Stimulated activated CD8-positive, alpha-beta memory T cell treated with anti-CD3 and anti-CD28 coated beads, Interleukin-4, amount 100 ng/mL, for 24 hours (primary cell): ENCODE measurements at places on chromosomes 1 and 21.

DNA sequence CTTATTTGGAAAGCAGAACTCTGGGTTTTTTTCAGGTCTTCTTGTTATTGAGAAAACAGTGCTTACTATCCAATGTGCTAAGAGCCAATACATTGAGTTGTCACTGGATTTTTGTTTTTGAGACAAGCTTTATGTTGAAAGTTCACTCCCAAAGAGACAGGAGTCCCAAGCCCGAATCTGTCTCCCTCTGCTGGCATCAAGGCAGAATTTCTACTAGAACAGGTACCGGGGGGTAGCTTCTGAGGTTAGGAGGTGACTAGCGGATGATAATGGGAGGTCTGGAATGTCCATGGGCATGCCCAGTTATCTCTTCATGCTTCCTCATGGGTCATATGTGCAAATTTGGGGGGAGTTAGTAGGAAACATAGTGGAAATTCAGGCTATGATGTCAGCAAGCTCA lies 25.1 kb downstream of the ZNF124 start:
- DNase-seq: no peak

DNA sequence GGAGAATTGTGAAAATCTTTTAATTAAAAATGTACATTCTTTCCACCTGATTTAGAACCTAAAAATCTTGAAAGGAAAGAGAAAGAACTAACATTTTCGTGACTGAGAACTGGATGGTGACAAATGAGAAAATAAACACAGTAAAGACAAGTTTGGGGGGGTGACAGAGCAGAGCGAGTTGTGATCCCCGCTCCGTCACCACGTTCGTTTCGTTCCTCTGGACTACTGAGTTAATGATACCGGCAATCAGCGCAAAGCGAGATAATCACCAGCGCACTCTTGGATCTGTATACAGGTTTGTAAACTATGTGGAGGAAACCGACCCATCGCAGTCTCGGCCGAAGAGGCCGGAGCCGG lies 31.2 kb upstream of the CFAP126 start:
- DNase-seq: no peak

GRCh38 chr1:82517586-82517985 lies 716.9 kb downstream of the ADGRL2 start:
- DNase-seq: no peak

- DNase-seq: no peak
Observed at GRCh38 chr1:116472431-116472961, 98.3 kb downstream of the CD58 start.

DNA sequence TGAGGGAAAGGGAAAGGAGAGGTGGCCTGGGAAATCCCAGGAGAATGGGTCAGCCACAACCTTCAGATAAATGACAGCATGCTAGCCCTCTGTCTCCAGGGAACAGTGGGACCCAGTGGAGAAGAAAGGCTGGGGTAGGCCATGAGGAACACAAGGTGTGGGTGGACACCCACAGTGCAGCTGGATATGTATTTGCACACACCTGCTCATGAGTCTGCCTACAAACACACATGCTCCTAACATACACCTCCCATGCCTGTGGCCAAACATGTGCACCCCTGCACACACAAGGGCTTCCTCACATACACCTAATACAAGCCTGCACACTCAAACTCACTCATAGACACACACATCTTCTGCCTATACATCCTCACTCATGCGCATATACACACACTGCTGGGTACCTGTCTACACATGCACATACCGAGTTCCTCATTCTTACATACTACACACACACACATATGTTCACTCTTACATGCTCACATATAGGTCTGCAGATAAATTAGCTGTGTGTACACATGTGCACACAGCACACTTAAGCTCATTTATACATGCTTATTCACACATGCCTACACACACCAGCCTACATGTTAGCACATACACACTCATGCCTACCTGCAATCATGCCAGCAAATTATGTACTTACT lies 3.6 kb downstream of the C1orf216 start:
- DNase-seq: no peak

DNA sequence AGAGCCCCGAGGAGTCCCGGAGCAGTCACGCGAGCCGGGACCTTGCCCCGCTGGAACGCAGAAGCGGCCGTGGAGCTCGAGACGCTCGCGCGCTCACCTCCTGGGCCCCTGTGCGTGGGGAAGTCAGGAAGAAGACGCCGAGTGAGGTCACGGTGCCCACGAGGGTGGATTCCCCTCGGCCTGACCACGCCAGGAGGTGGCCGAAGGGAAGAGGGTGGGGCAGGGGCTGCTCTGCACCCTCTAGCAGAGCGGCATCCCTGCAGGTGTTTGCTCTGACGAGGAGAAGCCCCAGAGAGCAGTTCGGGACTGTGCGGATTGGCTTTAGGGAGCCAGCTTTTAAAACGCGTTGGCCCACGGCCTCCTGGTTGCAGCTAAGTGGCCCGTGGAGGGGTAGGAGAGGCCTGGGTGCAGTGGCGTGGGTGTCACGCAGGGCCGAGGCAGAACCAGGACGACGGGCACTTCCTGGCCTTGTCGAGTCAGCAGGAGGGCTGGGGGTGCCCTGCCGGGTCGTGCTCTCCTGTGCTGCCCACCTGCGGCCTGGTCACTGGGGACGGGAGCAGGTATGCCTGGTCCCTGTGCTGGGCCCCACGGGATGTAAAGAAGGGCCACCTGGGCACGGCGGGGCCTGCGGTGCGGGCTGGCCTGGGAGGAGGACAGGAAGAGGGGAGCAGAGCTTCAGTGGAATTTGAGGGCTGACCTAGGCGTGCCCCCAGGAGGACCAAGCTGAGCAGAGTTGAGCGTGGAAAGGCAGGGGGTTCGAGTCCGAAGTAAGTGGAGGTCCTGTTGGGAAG lies 1.0 kb downstream of the PDXK start:
- no peak for DNase-seq

DNA sequence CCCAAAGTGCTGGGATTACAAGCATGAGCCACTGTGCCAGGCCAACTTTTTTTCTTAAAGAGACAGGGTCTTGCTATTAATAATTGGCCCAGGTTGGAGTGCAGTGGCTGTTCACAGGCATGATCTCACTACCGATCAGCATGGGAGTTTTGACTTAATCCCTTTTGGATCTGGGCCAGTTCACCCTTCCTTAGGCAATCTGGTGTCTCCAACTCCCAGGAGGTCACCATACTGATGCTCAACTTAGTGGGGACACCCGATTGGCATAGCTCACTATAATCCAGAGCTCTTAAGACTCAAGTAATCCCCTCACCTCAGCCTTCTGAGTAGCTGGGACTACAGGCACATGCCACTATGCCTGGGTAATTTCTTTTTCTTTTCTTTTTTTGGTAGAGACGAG lies 64.2 kb upstream of the SCYL3 start:
- no peak for DNase-seq

GRCh38 chr1:145845144-145845513 lies 301 bp upstream of the NUDT17 start:
- no peak for DNase-seq

DNA sequence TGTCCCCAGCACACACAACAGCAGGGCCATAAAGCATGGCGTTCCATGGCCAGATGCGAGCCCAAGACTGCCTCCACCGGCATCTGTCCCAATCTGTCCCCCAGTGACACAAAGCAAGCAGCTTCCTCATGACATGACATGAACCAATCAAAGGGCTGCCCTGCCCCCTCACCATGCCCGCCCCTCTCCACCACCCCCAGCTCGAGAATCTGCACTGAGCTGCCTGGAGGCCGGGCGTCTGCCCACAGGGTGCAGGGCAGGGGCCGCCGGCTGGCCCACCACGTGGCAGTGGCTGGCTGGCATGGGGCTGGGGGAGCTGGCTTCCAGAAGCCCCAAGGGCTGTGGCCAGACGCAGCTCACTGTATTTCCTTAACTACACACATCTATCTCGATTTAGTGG lies 27.8 kb downstream of the WNT9A start:
- DNase-seq: no peak

GRCh38 chr1:184775329-184775728 lies 20.7 kb upstream of the EDEM3 start:
- DNase-seq: no peak

GRCh38 chr1:211621447-211622198 lies 42.7 kb upstream of the SLC30A1 start:
- DNase-seq: no peak

DNA sequence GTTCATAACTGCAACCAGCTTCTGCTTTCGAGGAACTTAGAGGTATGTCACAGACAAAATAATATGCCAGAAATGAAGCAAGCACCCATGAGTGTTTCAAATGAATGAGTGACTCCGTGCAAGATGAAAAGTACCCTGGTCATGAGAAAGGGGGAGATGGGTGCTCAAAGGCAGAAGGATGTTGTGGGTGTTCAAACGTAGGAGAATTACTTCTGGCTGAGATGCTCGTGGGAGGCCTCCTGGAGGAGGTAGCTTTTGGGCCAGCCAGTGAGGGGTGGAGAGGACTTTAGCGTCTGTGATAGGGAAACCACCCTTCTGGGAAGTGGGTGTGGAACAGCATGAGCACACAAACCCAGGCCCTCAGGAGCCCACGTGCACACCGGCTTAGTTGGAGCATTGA lies 113.8 kb downstream of the SYF2 start:
- DNase-seq: no peak

DNA sequence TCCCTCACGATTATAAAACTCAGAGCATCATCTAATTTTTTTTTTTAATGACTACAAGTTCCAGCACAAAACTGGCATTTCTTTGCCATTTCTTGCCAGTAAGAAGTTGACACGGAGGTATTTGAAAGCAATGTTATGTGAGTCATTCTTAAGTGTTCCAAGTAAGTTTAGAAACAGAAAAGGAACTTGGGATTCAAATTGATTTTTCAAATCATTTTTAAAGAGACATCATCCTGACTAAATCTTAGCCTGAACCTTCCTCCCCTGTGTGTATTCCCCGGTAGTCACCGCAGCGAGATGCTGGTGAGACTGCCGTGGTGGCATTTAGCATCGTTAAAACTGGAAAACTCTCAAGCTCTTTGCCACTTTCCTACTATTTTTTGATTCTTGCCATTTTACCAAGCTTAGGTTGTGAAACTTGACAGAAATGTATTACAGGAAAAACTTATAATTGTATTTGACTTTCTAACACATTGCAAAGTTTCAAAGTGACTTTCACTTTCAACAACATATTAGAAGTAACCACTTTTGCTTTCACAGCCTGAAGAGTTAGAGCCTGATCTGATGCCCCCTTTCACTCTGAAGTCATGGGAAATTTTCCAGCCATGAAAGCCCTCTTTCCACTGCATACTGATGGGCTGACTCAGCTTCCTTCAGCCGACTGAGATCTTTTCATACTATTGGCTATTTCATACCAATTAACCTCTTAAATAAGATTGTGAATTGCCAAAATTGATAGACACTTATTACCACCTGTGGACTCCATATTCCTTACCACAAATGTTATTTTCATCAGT lies 61.4 kb downstream of the OLFML2B start:
- no peak for DNase-seq

DNA sequence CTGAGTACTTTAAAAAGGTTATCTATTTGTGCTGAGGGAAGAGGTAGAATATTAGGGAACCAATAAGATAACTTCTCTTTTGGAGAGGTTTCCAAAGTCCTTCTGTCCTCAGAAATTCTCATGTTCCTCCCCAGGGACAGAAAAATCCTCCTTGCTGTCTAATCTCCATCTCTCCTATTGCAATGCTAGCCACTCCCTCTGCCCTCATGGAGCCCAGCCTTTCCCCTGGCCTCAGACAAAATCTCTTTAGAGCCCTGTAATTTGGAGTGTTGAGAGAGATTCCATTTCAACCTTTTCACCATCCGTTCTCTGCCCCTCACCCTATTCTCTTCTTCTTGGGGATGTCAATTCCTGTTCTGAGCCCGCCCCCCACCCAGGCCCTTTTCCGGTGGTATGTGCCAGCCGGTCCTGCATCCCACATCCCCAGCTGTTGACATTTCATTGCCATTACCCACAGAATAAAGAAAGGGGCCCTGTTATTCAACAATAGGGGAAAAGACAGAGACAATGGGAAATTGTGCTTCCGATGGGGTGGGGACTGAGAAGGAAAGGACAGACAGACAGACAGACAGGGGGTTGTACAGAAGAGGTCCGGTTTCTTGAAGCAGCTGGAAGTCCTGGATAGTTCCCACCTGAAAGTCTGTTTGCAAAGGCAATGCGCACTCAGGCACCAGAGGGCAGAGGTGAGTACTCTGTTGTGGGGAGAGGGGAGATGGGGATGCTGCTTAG lies at the start of gene HAPLN2:
HAPLN2 (plus strand) TSS at position 563 of the 729 bp plus-strand sequence. CDS start 4,076 bp downstream, outside the sequence.
- DNase-seq: no peak

DNA sequence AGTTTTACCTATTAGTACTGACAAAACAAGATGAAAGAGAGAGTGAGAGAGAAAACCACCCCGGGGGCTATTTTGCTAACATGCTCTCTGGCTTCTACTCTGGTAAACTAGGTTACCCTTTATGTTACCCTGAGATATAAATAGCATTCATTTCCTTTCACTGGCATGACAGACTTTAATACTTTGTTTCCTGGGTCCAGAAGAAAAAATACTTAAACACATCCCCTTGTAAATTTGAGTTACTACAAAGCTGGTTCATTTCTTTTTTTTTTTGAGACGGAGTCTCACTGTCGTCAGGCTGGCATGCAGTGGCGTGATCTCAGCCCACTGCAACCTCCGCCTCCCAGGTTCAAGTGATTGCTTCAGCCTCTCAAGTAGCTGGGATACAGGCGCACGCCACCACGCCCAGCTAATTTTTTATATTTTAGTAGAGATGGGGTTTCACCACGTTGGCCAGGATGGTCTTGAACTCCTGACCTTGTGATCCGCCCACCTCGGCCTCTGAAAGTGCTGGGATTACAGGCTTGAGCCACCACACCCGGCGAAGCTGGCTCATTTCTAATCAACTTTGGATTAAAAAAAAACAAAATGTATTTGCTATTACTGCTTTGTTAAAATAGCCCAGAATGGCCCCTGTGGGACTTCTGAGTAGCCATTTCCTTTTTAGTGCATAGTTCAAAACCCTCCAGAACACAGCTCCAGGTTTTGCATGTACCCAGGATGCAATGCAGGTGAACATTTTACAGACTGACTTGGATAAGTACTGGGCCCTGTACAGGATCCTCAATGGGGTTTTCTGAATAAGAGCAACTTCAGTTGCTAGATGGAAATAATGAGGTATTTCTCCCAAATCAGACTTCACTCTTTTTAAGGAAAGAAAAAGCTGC lies 20.6 kb downstream of the INPP5B start:
- no peak for DNase-seq

DNA sequence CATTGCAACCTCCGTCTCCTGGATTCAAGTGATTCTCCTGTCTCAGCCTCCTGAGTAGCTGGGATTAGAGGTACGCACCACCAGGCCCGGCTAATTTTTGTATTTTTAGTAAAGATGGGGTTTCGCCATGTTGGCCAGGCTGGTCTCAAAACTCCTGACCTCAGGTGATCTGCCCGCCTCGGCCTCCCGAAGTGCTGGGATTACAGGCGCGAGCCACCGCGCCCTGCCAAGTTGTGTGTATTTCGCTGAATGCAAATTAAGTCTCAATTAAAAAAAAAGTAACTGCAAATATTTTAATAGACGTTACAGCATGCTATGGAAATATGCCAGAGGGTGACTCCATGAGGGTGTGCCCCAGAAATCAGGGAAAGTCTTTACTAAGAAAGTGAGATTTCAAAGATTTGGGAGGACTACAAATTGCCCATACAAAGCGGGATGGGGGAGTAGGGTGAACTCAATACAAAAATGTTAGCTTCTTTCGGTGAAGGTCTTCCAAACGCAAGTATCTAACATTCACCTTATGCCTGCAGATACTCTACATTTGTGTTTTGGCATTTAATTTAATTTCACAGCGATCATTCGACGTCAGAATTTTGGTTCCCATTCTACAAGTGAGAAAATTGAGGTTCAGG lies 85.6 kb downstream of the NKAIN1 start:
- DNase-seq: no peak
